Testis (tissue), 5 donors: ENCODE measurements at places on chromosomes 13 and 19. TPM values are rescaled to one million over a fixed set of nuclear protein-coding genes. Genes with fewer than 3 reads are reported as not detected.

DNA sequence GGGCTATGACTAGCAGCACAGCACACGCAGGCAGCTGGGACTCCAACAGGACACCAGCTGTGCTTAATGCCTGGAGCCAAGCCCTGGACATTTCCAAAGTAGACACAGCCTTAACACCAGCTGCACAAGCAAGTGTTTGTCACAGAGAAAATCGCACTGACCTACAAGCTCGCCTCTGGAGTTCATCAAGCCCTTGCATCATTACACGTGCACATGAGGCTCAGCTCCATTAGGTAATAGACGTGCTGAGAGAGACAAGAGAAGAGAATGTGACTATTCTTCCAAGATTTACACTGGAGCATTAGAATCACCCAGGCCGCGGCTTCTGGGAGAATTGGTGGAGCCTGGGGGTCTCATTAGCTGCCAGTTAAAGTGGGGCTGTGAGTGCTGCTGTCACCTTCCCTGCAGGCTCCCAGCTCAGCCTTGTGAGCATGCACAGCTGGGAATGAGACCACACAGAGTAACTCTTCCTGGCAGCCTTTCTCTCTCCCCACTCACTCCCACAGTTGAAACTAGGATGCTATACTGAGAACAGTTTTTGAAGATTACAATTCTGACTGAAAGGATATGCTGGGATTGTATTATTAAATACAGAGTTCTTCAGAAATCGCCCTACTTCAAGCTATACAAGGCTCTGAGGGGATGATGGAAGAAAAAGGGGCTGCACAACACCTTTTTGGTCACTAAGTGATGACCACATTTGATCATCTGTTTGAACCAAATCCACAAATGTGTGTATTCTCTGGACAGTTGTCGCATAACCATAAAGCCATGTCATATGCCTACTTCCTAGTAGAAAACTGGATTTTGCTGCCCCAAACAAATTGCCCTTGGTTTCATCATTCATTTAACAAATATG is 10.5 kb downstream of the STOML3 start:
- DNase-seq, result peak; percentile 64

Gene WASF3
- total RNA-seq, result 27.3 TPM

- no peak for DNase-seq
These were observed 3.9 kb downstream of the CIC start for GRCh38 chr19:42272989-42273406.

GRCh38 chr13:66162470-66162869 is 1067.7 kb downstream of the PCDH9 start:
- DNase-seq, result no peak

GRCh38 chr19:4113398-4114088 is 10.4 kb downstream of the MAP2K2 start:
- DNase-seq, result no peak

DNA sequence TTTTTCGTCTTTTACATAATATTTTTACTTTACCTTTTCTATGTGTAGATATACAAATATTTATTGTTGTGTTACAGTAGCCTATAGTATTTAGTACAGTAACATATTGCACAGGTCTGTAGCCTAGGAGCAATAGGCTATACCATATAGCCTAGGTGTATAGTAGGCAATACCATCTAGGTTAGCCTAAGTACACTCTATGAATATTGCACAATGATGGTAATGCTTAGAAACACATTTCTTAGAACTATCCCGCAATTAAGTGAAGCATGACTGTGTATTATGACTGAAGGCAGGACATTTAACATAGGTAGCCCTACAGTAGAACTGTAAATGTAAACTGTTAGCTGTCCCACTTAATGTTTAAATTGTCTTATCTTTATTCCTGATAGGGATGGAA is 964.3 kb downstream of the SLITRK1 start:
- no peak for DNase-seq
